ENCODE measurements at places on chromosomes 4 and X.
A peak's percentile ranks its signal among the peaks of the same experiment; 100 is the strongest.

DNA sequence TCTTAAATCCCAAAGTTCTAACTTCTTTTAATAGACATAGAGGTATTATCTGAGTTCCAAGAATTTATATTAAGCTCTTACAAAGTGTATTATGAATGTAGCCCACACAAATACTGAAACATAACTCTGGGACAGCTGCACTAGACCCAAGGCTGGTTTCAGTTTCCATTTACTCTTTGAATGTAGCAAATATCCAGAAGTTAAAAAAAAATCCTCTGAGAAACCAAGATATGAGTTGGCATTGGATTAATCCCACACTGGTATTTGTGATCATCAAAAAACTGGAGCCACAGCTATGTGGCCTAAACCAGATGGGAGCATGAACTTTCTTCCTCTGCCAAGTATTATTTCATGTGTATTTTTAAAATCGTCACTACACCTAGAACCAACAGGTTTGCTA, 23.6 kb upstream of the SMPX start:
- DNase-seq, result no peak

GRCh38 chr4:182876427-182876826, 40.8 kb downstream of the DCTD start:
- DNase-seq, result no peak

DNA sequence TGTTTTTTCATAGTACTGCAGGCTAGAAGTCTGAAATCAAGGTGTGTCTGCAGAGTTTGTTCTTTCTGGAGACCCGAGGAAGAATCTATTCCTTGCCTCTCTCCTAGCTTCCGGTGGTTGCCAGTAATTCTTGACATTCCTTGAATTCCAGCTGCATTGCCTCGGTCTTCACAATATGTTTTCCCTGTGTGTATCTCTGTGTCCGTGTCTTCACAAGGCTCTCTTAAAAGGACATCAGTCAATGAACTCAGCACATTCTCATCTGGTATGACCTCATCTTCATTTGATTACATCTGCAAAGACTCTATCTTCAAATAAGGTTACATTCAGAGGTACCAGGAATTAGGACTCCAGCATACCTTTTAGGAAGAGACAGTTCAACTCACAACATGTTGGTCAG, 163.4 kb downstream of the BANK1 start:
- no peak for DNase-seq

- no peak for DNase-seq
Observed at GRCh38 chrX:123188081-123188480, 4.0 kb downstream of the GRIA3 start.

DNA sequence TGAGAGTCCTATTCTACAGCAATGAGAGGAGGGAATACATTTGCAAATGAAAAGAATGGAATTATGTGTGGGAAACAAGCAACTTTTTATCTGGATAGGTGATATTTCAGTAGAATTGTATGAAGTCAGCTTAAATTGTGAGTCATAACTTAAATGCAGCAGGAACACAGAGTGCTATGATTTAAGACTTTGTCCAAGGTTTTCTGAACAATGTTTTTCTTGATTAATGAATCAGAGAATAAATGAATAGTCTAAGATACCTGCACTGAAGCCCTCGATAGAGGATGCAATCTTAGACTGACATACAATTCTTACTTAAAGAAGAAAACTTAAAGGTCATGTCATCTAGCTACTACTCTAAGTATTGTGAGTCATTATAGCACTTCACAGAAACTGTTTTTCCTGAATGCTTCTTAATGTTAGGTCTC, 8.0 kb downstream of the ARHGEF38 start:
- no peak for DNase-seq

- peak; percentile 47 for DNase-seq
Observed at GRCh38 chr4:40550948-40551462, 78.7 kb downstream of the RBM47 start.

GRCh38 chr4:82223715-82224114, 150.1 kb downstream of the HNRNPD start:
- no peak for DNase-seq

DNA sequence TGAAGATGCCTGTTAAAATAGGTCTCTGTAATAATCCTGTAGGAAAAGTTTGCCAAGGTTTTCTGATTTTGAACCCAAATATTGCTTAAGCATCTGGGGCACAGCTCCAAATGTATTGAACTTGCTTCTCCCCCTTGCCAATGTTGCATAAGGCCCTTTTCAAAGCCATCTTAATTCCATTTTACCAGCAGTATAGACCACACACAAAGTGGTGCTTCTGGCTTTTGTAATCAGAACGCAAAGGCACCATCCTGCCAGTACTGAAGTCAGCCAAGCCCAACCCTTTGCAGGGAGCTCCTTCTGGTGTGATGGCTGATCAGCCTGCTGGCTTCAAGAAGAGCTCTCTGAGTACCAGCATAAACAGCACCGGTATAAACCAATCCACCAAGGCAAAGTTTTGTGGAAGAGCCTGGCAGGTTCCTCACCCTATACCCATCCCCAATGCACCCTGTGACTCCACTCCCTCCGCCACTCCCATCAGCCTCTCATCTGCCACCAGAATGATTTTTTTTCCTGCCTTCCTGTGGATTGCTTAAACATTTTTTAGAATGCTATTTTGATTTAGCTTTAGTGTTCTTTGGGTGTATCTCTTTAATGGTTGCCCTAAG, 39.2 kb upstream of the USP9X start:
- DNase-seq, result no peak

DNA sequence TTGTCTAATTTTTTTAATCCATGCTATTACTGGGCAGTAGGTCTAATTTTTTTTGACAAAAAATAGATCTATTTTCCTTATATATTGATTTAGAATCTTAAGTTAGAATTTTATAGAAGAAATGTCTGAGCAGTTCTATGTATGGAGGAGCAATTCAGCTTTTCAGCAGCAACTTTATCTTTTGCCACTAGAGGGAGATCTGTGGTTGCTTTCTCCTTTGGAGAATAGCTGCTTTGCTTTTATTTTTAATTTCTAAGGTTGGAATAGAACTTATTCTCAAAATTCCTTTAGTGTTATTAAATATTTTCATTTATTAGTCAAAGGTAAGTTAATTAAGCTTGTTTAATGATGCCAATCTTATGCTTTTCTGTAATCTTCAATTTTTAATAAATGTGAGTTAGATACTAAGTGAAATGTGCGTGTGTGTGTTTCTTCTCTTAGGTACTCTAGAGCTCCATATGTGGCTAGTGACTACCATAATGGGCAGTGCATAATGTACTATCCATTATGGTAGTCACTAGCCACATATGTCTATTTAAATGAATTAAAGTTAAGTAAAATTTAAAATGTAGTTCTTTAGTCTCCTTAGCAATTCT, 29.3 kb downstream of the FAM199X start:
- DNase-seq, result peak; percentile 8

DNA sequence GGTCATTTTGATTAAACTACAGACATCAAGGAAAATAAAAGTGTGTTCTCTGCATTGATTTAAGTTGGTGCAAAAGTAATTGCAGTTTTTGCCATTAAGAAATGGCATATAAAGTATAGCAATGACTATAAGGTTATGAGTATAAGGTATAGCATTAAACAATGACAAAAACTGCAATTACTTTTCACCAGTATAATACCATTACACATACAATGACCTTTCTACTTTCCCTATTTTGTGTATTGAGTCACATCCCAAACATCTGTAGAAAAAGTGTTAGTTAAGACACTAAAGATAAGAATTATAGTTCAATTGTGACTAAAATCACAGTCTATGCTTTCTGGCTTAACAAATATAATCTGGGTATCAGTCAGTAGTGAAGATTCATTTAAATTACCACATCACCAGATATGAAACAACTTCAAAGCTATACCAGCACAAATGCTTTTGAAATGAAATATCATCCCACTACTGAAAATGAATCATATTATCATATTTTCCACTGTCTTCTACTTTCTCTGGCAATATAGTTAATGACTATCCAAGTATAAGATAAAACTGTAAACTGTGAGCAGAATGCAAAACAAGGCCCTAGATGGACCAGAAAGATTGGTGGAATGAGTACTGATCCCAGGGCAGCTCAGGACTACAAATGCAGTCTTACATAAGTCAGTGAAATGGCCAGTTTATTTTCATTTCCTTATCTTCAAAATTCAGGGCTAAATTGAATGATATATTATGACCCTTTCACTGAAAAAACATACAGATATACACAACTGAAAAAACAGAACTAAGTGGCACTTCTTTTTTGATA, 241.1 kb downstream of the ANTXR2 start:
- no peak for DNase-seq

- DNase-seq, result no peak
Observed at GRCh38 chr4:186170966-186171365, 20.4 kb upstream of the CYP4V2 start.

- no peak for DNase-seq
Observed at GRCh38 chr4:91957963-91958362, 345.8 kb upstream of the GRID2 start.

GRCh38 chr4:168696826-168697225, 200.0 kb downstream of the PALLD start:
- no peak for DNase-seq

GRCh38 chrX:40006106-40007017, 91.4 kb downstream of the BCOR start:
- peak; percentile 41 for DNase-seq

DNA sequence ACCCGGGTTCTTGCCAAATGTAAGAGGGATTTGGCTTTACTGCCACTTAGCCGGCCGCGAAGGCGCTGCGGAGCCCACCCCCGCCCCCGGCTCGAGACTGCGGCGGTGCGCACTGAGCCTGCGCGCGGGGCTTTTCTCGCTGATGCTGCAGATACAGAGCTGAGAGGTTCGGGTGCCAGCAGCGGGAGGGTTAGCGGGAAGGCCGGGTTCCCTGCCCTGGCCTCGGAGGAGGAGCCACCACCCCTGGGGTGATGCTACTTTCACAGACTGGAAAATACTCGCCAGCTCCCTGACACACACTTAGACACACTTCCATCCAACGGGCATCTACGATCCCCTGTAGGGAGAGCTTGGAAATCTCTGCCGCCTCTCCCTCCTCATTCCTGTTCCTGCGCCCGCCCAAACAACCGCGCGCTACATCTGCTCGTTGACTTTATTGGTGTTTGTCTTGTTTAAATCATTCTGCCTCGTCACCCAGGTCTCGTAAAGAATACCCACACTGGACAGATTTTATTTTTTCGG, 2.1 kb upstream of the PCDH7 start:
- DNase-seq, result peak; percentile 22

DNA sequence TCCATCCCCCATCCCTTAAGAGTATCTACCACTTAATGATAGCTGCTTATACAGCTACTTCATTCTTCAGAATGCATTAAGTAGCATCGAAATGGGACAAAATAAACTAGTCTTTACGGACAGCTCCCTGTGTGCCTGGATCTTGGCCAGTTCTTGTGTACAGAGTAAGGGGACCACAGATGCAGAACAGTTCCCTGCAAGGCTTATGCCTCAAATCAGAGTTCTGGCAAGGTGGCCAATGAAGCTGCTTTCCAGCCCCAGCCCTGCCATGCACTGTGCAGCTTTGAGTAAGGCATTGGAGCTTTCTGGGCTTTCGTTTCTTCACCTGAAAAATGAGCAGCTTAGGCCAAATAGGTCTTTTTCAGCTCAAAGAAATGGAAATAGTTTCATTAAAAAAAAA, 14.2 kb downstream of the CLNK start:
- DNase-seq, result no peak

DNA sequence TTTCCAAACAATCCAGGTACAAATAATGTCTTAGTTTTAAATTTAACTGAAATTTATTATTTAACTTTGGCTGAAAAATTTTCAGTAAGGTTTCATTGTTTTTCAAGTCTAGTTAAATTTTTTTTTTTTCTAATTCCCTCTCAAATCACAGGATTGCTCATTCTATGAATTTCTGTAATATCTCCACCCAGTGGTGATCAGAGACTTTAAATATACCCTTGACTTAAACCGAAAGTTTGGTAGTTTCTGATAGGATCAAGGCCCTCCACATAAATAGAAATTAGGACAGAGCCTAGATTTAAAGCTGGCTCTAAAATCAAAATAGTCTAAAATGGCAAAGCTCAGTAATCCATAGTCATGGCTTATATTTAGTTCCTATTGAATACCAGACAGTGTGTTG, 175.4 kb downstream of the TBCK start:
- no peak for DNase-seq

DNA sequence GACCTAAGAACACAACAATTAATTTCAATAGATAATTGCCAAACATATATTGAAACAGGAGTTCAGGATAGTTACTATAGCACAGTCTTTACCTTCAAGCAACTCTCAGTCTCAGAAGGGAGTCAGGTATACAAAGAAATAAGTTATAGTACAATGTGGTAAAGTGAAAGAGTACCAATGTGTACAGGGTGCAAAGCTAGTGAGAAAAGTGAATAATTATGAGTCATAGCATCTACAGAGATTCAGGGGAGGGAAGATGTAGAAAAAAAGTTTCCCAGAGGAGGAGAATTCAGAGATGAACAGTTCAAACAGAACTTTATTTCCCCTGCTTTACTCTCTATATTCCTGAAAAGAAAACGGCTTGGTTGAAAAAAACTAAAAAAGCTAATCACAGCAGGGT, 22.7 kb upstream of the DKK2 start:
- no peak for DNase-seq

DNA sequence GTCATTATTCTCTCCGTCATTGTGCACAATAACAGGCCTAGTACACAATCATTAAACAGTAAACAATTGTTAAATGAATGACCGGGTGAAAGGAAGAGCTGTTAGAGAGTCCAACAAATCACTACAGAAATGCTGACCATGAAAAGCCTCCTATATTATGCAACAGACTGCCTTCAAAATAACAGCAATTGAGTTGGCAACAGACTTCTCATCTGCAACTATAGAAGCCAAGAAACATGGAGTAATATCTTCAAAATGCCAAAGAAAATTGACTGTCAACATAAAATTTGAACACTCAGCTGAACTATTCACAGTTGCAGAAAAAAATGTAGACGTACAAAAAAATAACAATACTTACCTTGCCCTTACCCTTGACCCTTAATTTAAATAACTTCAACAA, 26.2 kb downstream of the CHRNA9 start:
- no peak for DNase-seq

GRCh38 chrX:31366041-31366440, 294.2 kb upstream of the FTHL17 start:
- no peak for DNase-seq

- DNase-seq, result no peak
Observed at GRCh38 chrX:10052906-10053625, 85.9 kb downstream of the CLDN34 start.

DNA sequence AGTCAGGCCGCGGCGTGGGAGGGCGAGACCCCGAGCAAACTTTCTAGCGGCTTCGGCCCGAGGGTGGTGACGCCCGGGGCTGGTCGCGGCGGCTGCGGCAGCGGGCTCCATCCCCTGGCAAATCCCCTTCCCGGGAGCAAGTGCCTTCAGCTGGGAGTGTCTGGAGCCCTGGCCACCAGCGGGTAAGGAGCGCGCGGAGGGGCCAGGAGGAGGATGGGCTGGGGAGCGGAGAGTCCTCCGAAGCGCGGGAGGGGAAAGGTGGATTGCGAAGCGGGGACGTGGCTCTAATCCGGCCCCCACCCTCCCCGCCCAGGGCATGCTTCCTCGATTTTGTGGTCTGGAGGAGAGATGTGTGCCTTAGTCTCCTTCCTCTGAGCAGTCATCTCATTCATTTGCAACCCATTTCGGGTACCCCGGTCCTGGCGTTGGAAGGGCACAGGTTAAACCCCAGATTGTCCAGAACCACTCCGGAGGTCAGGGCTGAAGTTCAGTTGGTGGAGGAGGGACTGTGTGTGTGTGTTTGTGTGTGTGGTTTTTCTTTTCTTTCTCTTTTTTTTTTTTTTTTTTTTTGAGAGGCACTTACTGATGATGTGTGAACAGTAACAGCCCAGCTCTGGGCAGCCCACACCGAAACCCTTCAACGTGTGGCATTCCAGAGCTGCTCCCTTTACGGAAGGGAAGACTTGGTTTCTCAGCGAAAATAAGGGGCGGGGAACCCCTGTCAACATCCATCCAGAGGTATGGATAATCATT, 516 bp downstream of the SGMS2 start:
- peak; percentile 35 for DNase-seq

- peak; percentile 51 for DNase-seq
Observed at GRCh38 chr4:36081185-36081584, 163.1 kb downstream of the ARAP2 start.

Data from GM20000 (cell line).